Kidney (tissue), 22 donors: ENCODE measurements at places on chromosomes 1 and 21. TPM values are rescaled to one million over a fixed set of nuclear protein-coding genes. Genes with fewer than 3 reads are reported as not detected.

Gene CAP1
- polyA plus RNA-seq: 128 TPM

DNA sequence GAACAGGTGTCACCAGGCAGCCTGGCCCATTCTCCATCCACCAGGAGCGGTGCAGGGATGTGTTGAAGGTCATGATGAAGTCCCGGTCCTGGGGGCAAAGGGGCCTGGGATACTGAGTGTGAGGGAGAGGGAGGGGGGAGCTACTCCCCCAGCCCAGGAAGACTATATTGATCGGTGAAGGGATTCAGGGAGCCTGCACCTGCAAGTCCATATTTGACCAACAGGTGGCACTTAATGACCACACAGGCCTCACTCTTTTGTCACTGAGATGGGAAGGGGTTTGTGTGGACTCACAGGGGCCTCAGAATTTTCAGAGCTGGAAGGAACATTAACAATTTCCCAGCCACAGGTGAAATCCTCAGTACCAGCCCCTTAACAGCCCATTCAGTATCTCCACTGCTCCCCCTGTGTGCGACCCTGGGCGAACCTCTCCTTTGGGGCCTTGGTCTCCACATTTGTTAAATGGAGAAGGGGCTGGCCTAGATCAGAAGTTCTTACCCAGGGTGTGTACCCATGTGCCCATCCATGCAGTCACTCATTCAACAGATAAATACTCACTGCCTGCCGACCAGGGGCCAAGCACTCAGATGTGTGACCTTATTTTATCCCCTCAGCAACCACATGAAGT, 55.6 kb downstream of the NKAIN1 start:
- peak; percentile 58 for DNase-seq

Gene PRKCZ
- 42.4 TPM for polyA plus RNA-seq

Gene CNR2
- not detected for polyA plus RNA-seq

Gene GPR153
- 1.1 TPM for polyA plus RNA-seq

Gene EPHA8
- polyA plus RNA-seq: not detected

DNA sequence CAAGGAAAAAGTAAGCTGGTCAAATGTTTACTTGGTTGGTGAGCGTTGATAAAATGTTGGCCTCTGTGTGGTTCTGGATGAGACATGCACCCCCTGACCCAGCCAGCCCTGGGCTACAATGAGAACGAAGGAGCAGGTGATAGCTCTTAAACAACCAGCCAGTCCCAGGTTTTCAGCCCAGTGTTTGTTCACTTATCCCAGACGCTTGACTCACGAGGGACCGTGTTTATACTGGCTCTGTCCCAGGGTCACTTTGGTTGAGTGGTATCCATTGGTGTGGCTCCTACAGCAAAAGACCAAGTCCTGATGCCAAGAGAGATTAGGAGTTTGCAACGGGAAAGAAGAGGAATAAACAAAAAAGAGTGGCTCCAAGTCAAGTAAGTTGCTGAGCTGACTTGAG, 86.9 kb downstream of the KCNJ15 start:
- DNase-seq: no peak

GRCh38 chr1:46444466-46444865, 45.2 kb upstream of the DMBX1 start:
- no peak for DNase-seq

DNA sequence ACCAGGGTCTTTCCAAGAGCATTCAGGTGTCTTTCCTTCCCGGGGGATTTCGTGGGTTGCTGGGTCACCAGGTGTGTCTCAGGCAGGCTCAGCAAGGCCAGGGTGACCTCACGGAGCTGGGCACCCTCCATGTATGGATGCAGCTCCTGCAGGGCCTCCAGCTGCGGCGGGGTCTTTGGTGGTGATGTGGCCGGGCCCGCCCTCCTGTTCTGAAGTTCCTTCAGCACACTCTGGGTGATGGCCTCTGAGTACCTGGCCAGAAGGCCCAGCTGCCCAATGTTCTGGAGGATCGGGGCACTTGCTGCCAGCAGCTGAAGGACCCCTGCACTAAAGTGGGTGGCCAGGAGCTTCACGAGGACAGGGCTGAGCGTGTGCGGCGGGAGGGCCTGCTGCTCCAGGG, 45.5 kb downstream of the URB1 start:
- no peak for DNase-seq

Gene LDLRAD1
- polyA plus RNA-seq: not detected

GRCh38 chr1:232033285-232033684, 406.7 kb downstream of the DISC1 start:
- no peak for DNase-seq

- no peak for DNase-seq
Measured at GRCh38 chr1:82510431-82510830, 709.7 kb downstream of the ADGRL2 start.

GRCh38 chr1:2587071-2587859, 688 bp downstream of the PRXL2B start:
- DNase-seq: no peak

GRCh38 chr1:75838079-75838478, 41.4 kb downstream of the MSH4 start:
- no peak for DNase-seq

Gene NBPF10
- polyA plus RNA-seq: 0.22 TPM

Gene PTPRF
- 39.5 TPM for polyA plus RNA-seq

DNA sequence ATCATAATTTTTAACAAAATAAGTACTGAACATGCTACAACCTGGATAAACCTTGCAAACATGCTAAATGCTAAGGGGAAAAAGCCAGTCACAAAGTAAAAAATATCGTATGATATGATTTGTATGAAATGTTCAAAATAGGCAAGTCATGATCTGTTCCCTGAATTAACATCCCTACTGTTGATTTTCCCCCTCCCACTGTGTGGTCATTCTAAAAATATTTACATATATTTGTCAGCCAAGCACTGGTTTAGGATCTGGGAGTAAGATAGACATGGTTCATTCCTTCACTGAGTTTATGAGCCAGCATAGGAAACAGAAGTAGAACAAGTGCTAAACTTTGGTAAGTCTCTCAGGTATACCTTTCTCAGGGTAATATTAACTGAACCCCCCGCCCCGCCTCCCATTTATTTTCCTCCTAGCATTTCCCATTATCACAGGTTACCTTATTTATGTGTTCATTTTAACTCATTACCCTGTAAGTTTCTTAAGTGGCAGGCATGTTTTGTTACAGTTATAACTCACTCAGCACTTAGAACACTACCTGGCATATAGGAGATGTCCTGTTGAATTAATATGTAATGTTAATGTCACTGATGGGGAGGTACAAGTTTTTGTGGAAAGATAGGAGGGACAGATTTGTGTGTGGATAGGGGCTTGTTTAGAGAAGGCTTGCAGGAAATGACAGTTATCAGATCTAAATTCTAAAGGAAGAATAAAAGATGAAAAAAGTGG, 12.3 kb downstream of the UQCRH start:
- no peak for DNase-seq

DNA sequence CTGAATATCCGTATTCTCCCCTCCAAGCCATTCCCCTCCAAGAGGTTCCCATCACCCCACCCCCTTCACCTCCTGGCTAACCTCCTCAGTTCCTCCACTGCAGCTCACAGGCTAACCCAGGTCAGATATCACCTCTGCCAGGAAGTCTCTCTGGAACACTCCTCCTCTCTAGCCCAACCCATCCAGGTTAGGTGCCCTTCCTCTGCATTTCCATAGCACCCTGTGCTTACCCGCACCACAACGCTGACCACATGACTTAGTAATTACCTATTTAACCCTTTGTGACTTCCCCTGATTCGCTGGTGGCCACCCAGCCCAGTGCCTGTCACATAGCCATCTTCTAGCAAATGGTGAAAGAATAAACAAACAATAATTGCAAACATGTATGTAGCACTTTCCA, 49.5 kb upstream of the IFFO2 start:
- no peak for DNase-seq

GRCh38 chr21:38223893-38224540, 32.8 kb upstream of the KCNJ15 start:
- no peak for DNase-seq

DNA sequence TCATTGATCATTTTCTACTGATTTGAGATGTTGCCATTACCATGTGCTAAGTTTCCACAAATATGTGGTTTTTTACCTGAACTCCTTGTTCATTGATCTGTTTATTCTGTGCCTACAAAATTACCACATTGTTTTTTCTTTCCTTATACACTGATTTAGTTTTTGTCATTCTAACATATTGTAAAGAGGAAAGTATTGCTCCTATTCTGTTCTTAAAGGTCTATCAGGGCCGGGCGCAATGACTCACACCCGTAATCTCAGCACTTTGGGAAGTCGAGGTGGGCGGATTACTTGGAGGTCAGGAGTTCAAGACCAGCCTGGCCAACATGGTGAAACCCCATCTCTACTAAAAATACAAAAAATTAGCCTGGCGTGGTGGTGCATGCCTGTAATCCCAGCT, 75.1 kb downstream of the CAMTA1 start:
- no peak for DNase-seq

DNA sequence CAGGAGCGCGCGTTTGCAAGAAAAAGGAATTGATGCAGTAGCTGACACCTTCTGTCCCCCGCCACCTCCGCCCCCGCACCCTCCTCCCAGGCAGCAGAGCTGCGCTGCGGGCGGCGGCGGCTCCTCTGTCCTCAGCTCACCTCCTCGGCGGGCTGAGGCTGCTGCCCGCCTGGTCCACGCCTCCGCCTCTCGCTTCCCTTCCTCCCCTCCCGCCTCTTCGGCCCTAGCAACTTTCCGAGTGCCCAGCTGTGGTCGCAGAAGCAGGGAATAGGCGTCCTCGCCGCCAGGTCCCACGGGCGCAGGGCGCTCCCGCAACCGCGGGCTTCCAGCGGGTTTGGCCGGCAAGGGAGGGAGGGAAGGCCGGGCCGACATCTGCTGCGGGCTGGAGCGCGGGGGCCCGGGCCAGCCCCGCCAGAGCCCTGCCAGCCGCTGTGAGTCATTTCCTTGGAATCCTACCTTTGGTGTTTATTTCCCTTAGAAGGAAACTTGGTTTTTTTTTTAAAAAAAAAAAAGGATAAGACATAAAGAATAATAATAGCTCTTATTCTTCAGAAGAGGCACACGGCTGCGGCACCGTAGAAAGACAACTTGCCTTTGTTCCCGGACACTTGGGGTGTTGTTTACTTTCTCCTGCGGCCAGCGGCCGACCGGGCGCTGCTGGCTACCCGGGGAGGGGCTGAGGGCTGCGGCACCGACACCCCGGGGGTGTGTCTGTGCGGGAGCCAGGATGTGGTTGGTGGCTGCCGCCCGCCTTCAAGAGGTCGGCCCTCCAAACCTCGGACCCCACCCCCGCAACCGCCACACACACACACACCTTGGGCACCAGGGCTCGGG, 1.1 kb downstream of the SERTAD4 start:
- peak; percentile 86 for DNase-seq

DNA sequence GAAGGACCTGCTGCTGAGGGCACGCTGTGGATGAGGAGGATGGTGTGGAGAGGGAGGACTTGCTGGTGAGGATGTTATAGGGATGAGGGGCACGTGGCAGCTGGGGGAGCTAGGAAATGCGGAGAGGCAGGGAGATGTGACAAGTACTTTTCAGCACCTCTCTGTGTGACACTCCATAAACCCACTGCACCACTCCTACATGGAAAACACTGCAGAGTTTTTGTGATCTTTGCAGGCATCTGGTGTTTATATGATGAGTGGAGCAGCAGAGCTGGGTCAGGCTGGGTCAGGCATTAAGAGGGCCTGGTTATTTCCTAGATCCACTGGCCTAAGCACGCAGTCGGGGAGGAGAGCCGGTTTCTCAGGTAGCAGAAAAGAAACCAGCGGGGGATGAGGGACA, 167.3 kb upstream of the COA6 start:
- DNase-seq: no peak

- DNase-seq: no peak
Measured at GRCh38 chr1:154400381-154400801, 4.8 kb upstream of the IL6R start.

Gene NLRP3
- polyA plus RNA-seq: not detected

GRCh38 chr1:229507502-229507901, 639 bp downstream of the NUP133 start:
- no peak for DNase-seq

Gene RERE
- 37.2 TPM for polyA plus RNA-seq

Gene AKIRIN1
- polyA plus RNA-seq: 40.7 TPM

DNA sequence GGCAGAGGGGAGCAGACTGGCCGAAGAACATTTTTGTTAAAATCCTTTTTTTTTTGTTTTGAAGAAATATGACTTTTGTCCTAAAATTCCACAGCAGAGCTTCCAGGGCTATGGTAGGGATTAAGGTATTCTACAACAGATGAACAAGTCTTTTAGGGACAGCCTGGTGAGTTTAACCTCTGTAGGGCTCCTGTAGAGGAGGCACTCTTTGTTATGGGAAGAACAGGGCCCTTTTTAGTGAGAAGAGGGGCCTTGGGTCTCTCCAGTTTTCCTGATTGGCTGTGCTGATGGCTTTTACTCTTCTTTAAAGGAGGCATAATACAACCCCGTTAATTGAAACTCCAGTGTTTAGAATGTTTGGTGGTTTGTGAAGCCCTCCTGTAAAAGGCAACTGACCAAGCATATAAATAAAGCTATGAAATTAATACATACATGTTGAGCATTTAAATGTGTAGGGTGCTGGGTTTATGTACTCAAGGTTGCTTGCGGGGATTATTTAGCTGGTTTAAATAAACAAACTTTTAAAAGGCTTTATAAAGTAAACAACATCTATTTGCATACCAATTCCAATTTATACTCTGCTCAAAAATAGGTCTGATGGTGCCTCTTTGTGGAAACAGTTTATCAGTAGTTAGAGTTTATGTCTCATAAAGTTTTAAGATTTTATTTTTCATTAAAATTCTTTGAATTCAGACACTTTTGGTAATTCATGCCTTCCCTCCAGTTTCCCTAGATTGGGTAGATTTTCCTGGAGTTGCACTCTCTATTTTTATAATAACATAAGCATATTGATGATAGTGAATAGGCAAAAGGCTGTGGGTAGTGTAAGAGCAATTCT, 46.5 kb downstream of the PBX1 start:
- DNase-seq: no peak

GRCh38 chr1:23013657-23014056, 2.0 kb downstream of the TEX46 start:
- DNase-seq: no peak

GRCh38 chr1:201016211-201016651, 7.3 kb downstream of the KIF21B start:
- DNase-seq: peak; percentile 79

DNA sequence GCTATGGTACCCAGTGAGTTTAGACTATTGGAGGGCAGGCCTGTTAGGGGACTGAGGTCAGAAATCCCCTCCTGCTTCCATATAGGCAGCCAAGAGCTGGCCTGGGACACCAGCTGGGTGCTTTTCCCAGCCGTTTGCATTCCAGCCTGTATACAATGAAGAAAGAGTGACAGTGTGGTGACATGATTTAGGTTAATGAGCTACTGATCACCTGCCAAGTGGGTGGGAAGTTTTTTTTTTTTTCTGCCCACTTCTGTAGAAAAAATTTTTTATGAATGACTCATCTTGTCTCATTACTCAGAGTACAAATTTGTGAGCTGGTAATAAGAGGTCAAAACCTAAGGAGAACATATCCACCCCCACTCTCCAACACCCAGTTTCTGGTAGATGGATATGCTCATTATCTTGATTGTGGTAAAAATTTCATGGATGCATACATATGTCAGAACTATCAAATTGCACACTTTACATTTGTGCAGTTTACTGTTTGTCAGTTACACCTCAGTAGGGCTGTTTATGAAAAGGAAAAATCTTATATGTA, 16.4 kb upstream of the CGN start:
- no peak for DNase-seq

Gene TMIGD3
- polyA plus RNA-seq: 0.43 TPM

GRCh38 chr1:54001591-54001990, 16.4 kb downstream of the LDLRAD1 start:
- DNase-seq: no peak

GRCh38 chr1:115175596-115175995, 86.3 kb upstream of the TSPAN2 start:
- no peak for DNase-seq

Gene SLAMF1
- 0.13 TPM for polyA plus RNA-seq
